ENCODE measurements at places on chromosomes 3 and 15.

DNA sequence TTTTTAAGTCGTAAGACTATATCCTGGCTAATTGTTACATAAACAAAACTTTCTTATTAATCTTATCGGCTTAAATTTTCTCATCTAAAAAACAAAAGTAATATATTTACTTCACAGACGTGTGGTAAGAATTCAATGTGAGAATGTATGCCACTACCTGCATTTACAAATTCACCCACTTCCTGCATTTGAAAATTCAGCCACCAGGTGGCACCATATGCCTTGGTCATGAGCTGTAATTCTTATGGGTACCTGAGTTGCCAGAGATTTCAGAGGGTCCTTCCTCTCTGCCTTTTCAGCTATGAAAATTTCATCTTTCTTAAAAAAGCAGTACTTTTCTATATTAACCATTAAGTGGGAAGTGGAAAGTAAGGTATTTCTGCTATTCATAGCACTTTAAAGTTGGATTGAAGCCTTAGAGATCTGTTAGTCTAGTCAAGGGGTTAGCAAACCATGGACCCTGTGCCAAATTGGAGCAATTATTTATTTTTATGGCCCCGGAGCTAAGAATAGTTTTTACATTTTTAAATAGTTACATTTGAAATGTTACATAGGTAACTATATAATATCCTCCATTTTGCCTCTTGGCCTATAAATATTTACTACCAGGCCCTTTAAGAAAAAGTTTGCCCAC lies 127.8 kb downstream of the HCN4 start:
- peak; percentile 10 for DNase-seq

GRCh38 chr15:47991357-47991756 lies 129.4 kb upstream of the SLC24A5 start:
- DNase-seq = no peak

GRCh38 chr3:160622263-160623045 lies 54.5 kb upstream of the ARL14 start:
- no peak for DNase-seq

DNA sequence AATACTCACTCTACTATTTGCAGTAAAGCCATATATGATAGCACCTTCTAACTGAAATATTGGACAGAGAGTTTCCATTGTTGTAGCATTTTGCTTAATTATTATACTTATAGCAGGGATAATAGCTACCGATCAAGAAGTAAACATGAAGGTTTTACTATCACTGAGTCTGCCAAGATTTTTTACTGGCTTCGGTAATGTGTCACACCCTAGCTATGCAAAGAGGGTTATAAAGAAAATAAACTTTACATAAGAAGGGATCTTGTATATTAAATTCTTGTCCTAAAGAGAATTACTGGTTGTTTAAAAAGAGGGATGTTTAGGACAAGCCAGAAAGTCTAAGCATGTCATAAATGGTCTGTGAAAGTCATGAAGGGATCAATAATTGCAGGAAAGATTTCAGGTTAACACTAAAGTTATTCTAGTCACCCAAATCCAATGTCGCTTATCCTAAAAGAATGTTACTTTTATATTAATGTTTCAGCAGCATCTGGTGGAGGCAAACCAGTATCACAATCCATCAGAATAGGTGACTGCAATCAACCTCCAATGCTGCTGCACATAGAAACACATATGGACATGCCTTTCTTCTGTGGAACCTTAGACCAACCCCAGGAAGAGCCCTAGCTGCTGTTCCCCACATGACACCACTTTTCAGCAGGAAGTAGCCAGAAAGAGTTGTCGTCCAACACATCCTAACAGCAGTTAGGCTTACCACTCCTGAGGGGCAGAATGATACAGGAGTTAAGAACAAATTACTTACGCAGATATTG lies 62.7 kb upstream of the GK5 start:
- no peak for DNase-seq
